SK-MEL-5 (cell line): ENCODE measurements at places on chromosomes 4 and X.

- no peak for DNase-seq
Measured at GRCh38 chr4:146814750-146815149, 130.9 kb downstream of the TTC29 start.

- DNase-seq, result no peak
Measured at GRCh38 chrX:1476682-1477081, 24.0 kb upstream of the ASMTL start.

DNA sequence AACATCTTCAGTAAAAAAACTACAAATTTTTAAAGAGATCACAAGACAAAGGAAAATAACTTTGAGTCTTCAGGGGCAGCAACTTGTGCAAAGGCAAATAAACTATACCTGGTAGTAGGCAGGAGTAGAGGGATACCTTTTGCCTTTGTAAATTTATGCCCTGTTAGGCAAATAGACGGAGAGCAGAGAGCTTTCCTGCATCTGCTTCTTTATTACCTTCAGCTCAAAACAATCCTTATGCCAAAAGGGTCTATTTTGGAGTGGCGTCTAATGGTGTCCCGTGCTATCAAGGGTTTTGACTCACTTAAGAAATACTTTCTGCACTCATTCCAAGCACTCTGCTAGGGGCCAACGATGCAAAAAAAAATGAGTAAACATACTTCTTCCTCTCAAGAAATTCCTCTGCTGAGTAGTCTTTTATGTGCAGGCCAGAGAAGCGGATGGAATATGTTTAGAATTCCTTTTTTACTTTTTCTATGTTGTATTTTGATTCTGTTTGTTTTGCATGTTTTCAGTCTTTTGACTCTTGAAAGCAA lies 131.9 kb downstream of the ANXA5 start:
- DNase-seq, result no peak

GRCh38 chrX:3345281-3346191 lies 916 bp downstream of the MXRA5 start:
- DNase-seq, result no peak

- DNase-seq, result no peak
Measured at GRCh38 chrX:44876086-44876485, 3.1 kb downstream of the KDM6A start.

GRCh38 chrX:150258463-150259430 lies 104.4 kb upstream of the MAMLD1 start:
- no peak for DNase-seq
